Mesendoderm (in vitro differentiated cells): ENCODE measurements at places on chromosomes 7 and 10.
A peak's percentile ranks its signal among the peaks of the same experiment; 100 is the strongest.

DNA sequence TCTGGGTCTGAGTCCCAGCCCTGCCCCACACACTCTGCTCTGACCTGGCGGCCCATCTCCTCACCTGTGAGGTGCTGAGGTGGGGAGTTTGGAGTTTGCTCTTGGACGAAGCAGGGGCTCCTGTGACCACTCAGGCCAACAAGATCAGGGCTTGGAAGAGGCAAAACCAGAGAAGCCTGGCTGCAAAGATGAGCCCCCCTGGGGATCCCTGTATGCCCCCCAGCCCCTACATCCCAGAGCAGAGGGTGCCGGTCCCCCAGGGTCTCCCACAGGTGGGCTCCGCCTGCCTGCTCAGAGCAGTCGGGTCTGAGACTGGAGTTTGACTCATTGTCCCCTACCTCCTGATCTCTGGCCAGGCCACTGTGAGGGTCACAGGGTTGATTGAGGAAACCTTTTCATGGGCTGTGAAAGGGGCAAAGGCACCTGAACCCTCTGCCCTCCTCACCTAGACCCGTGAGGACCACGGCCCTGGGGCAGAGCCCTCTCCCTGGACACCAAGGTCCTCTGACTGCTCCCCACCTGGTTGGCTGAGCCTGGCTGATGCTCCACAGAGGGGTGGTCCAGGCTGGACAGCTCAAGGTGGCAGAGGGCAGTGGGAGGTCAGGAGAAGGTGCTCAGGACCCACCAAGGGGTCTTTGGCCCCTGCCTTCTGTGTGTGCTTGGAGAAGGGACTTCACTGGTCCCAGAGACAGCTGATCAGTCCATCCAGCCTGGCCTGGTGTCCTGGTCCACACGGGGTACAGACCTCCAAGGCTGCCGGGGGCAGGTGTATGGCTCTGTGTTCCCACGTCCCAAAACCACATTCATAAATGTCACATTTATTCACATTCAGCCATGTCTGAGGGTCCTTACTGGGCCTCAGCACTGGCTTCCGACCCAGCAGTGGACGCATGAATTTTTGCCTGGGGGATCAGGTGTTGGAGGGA lies 9.1 kb upstream of the SCART1 start:
- H3K27ac ChIP-seq, result no peak overlapping the region
- no peak overlapping the region for H3K4me3 ChIP-seq
- no peak for DNase-seq
- H3K4me1 ChIP-seq, result no peaks in the 10 kb centered on the region
- no peaks in the 10 kb centered on the region for H3K36me3 ChIP-seq

GRCh38 chr7:30907527-30908267 lies 4.0 kb upstream of the AQP1 start:
- no peak overlapping the region for H3K27ac ChIP-seq

- H3K27me3 ChIP-seq, result no peaks in the 10 kb centered on the region
- DNase-seq, result peak; percentile 97
- no peaks in the 10 kb centered on the region for H3K36me3 ChIP-seq
- H3K4me1 ChIP-seq, result peaks cover 2% of the 10 kb centered on the region
- H3K27ac ChIP-seq, result peak overlapping the region; percentile 10
- H3K4me3 ChIP-seq, result no peak overlapping the region
Observed at GRCh38 chr10:77564731-77565589, 72.6 kb downstream of the KCNMA1 start.

GRCh38 chr7:141928146-141928844 lies 12.1 kb downstream of the OR9A4 start:
- H3K4me3 ChIP-seq, result no peak overlapping the region
- H3K27me3 ChIP-seq, result no peaks in the 10 kb centered on the region
- DNase-seq, result no peak
- H3K36me3 ChIP-seq, result no peaks in the 10 kb centered on the region
- no peak overlapping the region for H3K27ac ChIP-seq
- no peaks in the 10 kb centered on the region for H3K4me1 ChIP-seq

- peaks cover 5% of the 10 kb centered on the region for H3K4me1 ChIP-seq
- H3K4me3 ChIP-seq, result peak overlapping the region; percentile 72
- H3K27ac ChIP-seq, result no peak overlapping the region
- DNase-seq, result peak; percentile 97
- H3K36me3 ChIP-seq, result no peaks in the 10 kb centered on the region
Observed at GRCh38 chr10:43362191-43362839, 9.1 kb upstream of the FXYD4 start.

GRCh38 chr10:58016614-58017013 lies 251.1 kb downstream of the IPMK start:
- no peak for DNase-seq
- H3K4me1 ChIP-seq, result no peaks in the 10 kb centered on the region
- no peaks in the 10 kb centered on the region for H3K27me3 ChIP-seq
- no peak overlapping the region for H3K27ac ChIP-seq

DNA sequence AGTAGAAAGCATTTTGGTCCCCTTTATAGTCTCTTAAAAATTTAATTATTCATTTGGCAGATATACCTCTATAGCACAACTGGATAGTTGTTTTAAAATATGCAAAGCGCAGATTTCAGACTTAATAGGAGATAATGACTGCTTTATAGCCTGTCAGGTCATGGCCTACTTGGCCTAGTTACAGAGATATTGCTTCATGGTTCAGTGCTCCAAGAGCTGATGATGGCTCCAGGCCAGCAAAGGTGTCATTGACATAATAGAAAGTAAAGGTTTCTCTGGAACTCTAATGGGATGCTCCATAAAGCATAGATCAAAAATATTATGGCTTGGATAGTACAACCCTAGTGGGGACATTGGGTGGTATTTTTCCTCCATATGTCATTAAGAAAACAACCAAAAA lies 285.7 kb downstream of the NXPH1 start:
- H3K27ac ChIP-seq, result no peak overlapping the region
- no peak overlapping the region for H3K4me3 ChIP-seq
- H3K4me1 ChIP-seq, result no peaks in the 10 kb centered on the region
- DNase-seq, result no peak

DNA sequence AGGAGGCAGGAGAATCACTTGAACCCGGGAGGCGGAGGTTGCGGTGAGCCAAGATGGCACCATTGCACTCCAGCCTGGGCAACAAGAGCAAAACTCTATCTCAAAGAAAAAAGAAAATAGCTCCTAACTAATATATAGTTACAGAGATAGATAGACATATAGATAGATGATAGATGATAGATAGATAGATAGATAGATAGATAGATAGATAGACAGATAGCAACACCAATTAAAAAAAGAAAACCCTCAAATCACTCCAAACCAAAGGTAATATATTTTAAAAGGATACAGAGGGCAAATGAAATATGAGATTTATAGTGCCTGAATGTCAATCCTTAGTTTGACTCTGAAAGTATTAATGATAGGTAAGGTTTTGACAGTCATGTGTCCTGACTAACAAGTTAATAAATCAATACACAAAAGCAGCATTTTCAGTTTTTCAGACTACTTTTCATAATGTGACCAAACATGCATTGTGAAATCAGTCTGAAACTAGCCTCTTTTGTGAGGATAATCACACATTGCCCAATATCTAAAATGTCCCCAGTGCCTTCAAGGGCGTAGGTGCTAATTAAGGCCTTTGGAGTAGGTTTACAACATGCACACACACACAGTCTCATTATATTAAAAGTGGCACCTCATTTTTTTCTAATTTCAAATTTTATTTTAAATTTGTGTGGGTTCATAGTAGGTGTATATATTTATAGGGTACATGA lies 61.2 kb downstream of the BPGM start:
- no peak for DNase-seq
- H3K27ac ChIP-seq, result no peak overlapping the region
- no peaks in the 10 kb centered on the region for H3K36me3 ChIP-seq
- H3K4me3 ChIP-seq, result no peak overlapping the region
- H3K27me3 ChIP-seq, result no peaks in the 10 kb centered on the region

- no peaks in the 10 kb centered on the region for H3K36me3 ChIP-seq
- DNase-seq, result no peak
- no peaks in the 10 kb centered on the region for H3K27me3 ChIP-seq
- H3K4me1 ChIP-seq, result no peaks in the 10 kb centered on the region
- no peak overlapping the region for H3K4me3 ChIP-seq
- H3K27ac ChIP-seq, result no peak overlapping the region
Observed at GRCh38 chr7:68173513-68173912, 1176.9 kb downstream of the TYW1 start.

DNA sequence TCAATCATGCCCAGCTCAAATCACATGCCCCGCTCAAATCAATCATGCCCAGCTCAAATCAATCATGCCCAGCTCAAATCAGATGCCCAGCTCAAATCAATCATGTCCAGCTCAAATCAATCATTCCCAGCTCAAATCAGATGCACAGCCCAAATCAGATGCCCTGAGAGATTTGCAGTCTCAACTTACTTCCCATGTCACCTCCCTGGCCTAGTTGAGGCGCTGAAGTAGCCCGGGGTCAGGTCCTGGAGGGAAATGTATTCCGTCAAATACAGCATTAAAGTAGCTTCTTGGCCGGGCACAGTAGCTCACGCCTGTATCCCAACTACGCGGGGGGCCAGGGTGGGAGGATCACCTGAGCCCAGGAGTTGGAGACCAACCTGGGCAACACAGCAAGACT lies 15.7 kb upstream of the PRKAR1B start:
- H3K27me3 ChIP-seq, result no peaks in the 10 kb centered on the region
- H3K36me3 ChIP-seq, result peaks cover 3% of the 10 kb centered on the region
- no peak for DNase-seq
- H3K4me3 ChIP-seq, result no peak overlapping the region
